ENCODE measurements at places on chromosomes 13 and 19. TPM values are rescaled to one million over a fixed set of nuclear protein-coding genes. Genes with fewer than 3 reads are reported as not detected.
A peak's percentile ranks its signal among the peaks of the same experiment; 100 is the strongest.

- DNase-seq: no peak
These were observed 73.4 kb downstream of the SOX1 start for GRCh38 chr13:112140366-112140765.

DNA sequence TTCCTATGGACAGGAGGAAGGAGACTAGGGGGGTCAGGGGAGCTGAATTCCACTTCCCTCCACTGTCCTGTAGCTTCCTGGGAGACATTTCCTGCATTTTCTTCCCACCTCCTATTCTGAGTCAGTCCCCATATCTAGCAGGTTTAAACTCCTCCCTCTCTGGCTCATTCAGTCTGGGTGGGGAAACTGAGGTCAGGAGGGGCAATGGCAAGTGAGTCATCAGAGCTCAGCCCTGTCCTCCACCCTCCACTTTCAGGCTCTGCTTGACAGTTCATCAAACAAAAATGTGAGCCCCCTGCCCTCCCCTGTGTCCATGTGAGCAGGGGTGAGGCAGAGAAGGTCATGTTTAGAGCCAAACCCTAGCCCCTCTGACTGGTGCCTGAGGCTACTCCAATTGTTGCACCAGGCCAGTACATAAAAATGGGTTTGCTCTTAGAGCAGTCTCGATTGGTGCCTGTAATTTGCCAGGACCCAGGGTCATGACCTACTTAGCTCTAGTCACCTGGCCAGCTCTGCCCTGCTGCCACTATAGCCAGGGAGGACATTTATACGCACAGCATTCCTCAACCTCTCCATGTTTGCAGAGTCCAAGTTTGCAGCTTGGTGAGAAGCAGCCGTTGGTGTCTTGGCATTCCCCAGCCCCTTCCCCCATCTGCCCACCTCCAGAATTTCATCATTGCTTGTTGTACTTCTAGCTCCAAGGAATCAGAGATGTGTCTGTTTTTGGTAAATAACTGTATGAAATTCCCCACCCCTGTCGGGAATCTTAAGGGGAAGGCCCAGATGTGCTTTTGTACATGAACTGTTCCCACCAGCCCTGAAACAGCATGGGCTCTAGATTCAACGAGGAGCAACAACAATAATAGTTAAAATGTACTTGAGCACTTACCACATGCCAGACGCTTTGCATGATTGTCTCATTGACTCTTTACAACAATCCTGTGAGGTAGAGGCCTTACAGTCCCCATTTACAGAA is 20.7 kb downstream of the SAMD4B start:
- DNase-seq: peak; percentile 85

GRCh38 chr13:102751886-102752285 is 21.7 kb downstream of the TEX30 start:
- no peak for DNase-seq

DNA sequence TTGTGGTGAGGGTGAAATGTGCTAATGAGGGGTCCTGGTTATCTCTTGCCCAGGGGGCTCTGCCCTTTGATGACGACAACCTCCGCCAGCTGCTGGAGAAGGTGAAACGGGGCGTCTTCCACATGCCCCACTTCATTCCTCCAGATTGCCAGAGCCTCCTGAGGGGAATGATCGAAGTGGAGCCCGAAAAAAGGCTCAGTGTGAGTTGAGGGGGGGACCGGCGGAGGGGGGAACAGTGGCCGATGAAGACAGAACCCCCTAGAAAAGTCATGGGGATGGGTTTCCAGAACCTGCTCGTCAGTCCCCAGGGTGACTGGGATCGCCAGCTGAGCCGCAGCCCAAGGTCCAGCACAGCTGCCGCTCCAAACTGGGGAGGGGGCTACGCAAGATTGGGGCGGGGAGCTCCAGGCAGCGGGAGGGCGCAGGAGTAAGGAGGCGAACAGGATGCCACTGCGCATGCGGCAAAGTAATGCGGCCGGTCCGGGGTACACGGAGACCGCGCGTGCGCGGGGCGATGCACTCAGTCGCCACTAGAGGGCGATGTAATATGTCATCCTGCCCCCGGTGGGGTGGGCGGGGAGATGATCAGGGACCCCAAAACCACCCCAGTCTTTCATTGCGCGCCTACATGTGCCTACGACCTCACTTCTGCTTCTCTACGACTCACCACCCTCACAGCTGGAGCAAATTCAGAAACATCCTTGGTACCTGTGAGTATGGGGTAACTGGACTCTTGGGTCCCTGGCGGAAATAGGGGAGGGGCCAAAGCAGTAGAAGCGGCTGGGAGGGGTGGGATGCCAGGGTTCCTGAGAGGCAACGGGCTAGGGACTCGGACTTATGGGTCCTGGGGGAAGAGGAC is 17.9 kb downstream of the BRSK1 start:
- DNase-seq: peak; percentile 62

DNA sequence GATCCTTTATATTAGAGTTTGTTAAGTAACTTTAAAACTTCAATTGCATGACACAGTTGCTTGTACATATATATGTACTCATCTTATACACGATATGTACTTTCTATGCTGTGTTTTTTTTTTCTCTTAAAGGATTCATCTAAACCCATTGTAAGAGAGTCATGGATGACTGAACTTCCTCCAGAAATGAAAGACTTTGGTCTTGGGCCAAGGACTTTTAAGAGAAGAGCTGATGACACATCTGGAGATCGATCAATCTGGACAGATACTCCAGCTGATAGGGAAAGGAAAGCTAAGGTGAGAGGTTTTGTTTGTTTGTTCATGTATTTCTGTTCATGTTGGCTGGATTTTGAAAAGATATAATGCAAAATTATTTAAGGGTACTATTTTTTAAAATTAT is 26.0 kb downstream of the GPALPP1 start:
- DNase-seq: peak; percentile 73

DNA sequence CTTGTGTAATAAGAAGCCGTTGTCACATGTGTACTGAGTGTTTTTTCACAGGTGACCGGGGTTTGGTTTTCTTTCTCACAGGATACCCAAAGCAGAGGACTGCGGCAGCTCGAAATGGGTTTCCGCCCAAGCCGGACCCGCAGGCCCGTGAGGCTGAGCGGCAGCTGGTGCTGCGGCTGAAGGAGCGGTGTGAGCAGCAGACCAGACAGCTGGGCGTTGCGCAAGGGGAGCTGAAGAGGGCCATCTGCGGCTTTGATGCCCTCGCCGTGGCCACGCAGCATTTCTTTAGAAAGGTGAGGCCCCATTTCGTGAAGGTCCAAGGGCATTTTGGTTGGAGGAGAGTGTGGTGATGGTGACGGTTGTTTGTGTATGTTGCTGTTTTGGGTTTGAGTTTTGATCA is 236.3 kb downstream of the SLC7A1 start:
- DNase-seq: no peak

DNA sequence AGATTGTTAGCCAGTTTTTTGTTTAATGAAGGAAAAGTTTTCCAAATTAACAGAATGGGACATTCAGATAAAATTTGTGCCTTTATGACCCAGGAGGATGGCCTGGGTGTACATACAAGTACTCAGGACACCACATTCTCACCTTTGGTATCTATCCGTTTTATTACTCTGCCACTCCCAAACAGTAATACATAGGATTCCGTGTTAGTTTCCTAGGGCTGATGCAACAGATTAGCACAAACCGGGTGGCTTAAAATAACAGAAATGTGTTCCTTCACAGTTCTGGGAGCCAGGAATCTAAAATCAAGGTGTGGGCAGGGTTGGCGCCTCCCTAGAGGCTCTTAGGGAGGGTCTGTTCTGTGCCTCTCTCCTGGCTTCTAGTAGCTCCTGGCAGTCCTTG is 129.9 kb downstream of the GGACT start:
- DNase-seq: no peak

DNA sequence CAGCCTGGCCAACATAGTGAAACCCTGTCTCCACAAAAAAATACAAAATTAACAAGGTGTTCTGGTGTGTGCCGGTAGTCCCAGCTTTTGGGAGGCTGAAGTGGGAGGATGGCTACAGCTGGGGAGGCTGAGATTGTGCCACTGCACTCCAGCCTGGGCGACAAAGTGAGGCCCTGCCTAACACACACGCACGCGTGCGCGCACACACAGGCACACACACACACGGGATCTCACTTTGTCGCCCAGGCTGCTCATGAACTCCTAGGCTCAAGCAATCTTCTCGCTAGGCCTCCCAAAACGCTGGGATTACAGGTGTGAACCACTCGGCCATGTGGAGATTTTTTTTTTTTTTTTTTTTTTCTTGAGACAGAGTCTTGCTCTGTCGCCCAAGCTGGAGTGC is 3.2 kb upstream of the BTBD2 start:
- no peak for DNase-seq

C19orf44 gene
- total RNA-seq: 1.7 TPM

GGN gene
- under 0.01 TPM for total RNA-seq

C13orf42 gene
- total RNA-seq: not detected

ZNF738 gene
- total RNA-seq: 4.4 TPM

ZNF44 gene
- 6.1 TPM for total RNA-seq

ZNF578 gene
- 2.8 TPM for total RNA-seq

ZNF667 gene
- 4.7 TPM for total RNA-seq
